NCI-H446 (cell line): ENCODE measurements at places on chromosomes 1 and 21.

DNA sequence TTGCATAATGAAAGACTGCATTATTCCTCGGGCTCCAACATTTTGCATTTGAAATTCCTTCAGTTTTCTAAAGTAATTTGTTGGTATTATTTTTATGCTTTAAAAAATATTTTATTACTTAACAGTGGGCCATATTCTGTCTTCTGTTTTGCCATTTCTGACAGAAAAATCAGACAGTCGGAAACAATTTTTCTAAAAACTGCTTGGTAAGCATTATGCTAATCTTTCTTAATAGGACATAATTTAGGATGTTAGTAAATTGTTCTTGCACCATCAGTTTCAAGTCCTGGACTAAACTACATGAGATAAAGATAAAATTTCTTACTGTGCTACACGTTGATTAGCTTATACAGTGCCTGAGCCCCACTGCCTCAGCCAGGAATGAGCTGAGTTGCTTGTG, 11.2 kb downstream of the RGL1 start:
- no peak for DNase-seq

GRCh38 chr1:1907098-1907736, 7.8 kb upstream of the CALML6 start:
- DNase-seq: peak; percentile 39

DNA sequence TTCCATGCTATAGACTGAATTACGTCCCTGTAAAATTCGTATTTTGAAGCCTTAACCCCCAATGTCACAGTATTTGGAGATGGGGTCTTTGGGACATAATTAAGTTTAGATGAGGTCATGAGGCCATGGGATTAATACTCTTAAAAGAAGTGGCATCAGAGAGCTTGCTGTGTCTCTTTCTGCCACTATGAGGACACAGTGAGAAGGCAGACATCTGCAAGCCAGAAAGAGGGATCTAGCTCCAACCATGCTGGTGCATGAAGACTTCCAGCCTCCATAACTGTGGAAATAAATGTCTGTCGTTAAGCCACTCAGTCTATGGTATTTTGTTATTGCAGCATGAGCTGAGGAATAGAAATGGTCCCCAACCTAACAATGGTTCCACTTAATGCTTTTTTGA, 99.0 kb downstream of the LTN1 start:
- no peak for DNase-seq

DNA sequence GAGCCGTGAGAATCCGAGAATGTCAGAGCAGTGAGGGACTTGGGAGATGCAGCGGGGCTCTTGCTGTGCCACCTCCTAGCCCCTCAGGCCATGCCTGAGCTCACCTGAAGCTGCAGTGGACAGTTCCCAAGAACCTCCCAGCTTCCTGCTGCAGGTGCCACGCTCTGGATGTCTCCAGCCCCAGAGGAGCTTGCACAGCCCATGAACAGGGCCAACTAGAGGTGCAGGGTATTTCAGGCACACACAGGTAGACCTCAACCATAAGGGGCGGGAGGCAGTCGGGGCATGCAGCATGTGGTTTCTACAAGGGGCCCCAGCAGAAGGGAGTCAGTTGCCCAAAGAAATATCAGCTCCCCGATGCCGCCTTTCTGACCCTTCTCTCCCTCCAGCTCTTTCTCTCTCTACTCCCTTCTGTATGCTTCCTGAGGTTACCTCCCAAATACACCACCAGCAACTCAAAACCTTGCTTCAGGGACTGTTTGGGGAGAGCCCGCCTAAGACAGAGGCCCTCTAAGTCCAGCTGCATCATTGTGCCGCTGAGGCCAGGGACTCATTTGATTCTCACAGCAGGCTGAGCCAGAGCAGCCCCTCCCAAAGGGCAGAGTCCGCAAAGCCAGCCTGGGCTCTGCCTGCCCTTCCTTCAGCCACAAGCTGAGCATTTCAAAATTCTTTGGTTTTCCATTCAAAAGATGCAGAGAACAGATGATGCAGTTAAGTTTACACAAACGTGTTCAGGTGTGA, 209.8 kb downstream of the MATN1 start:
- no peak for DNase-seq

- DNase-seq: peak; percentile 80
Observed at GRCh38 chr1:50774759-50775351, 185.2 kb downstream of the FAF1 start.

DNA sequence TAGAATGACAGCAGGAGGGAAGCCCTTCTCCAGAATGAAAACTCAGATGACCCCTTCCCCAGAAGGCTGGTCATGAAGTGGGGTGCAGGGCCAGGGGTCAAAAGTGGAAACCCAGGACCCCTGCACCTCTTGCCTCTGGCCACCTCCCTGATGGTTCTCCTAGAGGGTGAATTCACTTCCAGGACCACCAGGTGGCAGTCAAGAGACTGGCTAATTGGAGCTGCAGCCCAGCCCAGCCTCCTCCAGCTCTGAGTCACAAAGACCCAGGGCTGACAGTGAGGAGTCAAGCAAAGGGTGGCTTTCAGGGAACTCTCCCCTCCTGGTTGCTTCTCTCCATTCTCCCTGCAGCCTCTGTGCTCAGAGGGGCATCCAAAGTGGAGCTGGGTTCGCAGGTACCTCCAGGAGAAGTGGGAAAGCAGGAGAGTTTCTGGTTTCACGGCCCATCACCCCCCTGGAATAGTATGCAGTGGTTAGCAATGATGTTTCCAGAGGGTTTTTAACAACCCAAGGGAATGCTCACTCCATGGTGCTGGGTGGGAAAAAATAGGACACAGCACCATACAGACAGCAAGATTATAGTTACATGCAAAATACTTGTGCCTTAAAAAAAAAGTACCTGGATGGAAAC, 6.1 kb upstream of the EPHB2 start:
- DNase-seq: peak; percentile 78

DNA sequence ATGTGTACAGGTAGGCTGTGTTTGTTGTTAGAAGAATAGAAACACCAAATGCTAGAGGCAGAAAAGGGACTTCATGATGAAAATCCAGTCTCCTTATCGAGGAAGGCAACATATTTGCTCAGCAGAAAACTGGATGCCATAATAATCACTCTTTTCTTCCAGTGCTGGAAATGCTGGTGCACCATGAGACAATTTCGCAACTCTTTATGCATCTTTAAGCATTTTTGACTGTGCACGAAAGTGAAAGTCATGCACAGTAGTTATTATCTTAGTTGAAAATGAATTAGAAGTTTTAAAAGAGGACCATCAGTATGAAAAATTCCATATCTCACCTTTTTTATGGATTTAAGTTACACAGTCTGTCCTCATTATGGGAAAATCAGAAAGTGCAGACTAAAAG, 29.1 kb downstream of the SMYD2 start:
- no peak for DNase-seq

- no peak for DNase-seq
Observed at GRCh38 chr1:157399343-157399983, 152.9 kb downstream of the FCRL5 start.

GRCh38 chr1:82919837-82920236, 1079.1 kb downstream of the TTLL7 start:
- DNase-seq: peak; percentile 50

- DNase-seq: no peak
Observed at GRCh38 chr1:33301273-33301984, 19.5 kb downstream of the A3GALT2 start.

DNA sequence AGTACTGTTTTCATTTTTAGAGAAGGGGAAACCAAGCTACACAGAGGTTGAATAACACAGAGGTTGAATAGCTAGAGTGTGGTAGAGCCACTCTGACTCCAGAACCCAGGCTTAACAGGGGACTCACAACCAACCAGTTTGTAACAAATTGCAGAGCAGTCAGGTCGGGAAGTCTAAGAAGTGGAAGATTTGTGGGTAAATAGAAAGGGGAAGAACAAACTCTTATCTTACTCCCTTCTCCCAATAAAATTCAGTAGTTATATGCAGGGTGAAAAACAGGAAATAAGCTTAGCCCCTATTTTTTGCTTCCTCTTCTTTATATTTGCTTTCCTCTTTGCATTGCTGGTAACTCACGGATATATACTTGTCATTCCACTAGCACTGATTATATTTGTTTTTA, 23.2 kb downstream of the CDC42 start:
- DNase-seq: no peak

DNA sequence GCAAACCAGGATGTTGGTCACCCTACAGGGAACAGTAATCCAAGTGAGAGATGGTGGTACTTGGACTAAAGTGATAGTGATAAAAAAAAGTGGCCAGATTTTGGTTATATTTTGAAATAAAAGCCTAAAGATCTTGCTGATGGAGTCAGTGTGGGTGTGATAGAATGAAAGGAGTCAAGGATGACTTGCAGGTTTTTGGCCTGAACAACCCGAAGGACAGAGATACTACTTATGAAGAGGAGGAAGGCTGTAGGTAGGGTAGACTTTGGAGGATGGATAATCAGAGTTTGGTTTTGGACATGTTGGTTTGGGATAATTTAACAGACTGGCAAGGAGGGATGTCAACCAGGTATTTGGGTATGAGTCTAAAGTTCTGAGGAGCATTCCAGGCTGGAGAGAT, 1.5 kb upstream of the TEX38 start:
- DNase-seq: no peak

DNA sequence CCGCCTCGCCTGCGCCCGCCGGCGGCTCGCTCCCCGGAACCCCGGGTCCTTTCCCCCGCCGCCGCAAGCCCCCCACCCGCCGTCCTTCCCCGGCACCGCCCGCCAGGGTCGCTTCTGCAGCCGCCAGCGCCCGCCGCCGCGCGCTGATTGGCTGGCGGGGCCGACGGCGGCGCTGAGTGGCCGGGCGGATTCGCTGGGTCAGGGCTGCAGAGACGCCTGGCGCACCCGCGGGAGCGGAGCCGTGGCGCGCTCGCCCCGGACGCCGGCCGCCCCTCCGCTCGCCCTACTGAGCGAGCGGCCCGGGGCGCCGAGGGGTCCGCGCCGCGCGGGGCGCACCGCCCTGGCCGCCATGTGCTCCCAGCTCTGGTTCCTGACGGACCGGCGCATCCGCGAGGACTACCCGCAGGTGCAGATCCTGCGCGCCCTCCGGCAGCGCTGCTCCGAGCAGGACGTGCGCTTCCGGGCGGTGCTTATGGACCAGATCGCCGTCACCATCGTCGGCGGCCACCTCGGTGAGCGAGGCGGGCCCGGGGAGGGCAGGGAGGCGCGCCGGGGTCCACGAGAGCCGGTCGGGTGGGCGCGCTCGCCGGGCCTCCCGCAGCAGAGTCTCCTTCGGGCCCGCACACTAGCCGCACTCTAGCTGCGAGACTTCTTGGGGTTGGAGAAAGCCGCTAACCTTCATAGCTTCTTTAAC, at the start of gene RIMKLA:
TSS of gene RIMKLA (plus strand) at position 207 of the 694 bp plus-strand sequence. CDS start at position 350, 143 bp downstream.
- peak; percentile 85 for DNase-seq
